Transverse colon (tissue), 4 donors: ENCODE measurements at places on chromosomes 7 and 10. TPM values are rescaled to one million over a fixed set of nuclear protein-coding genes. Genes with fewer than 3 reads are reported as not detected.

- DNase-seq: no peak
Observed at GRCh38 chr10:77451886-77452285, 185.7 kb downstream of the KCNMA1 start.

GRCh38 chr7:134778941-134779740, at the start of gene CALD1:
Gene CALD1, plus strand, starts transcription at chr7:134779634. Its CDS starts 88,100 bp downstream, at chr7:134867734.
- DNase-seq: peak; percentile 67

GRCh38 chr10:97321032-97321803, 2.1 kb downstream of the FRAT1 start:
- DNase-seq: peak; percentile 49

The GIMAP4 gene
- 37.6 TPM for total RNA-seq

The TRIM73 gene
- total RNA-seq: 2.5 TPM
